Esophagus mucosa (tissue), 1 donor: ENCODE measurements at places on chromosomes 2 and 18. TPM values are rescaled to one million over a fixed set of nuclear protein-coding genes. Genes with fewer than 3 reads are reported as not detected.

- peak; percentile 76 for ATAC-seq
These were observed 78.6 kb downstream of the FAM228A start for GRCh38 chr2:24253303-24253919.

- ATAC-seq: peak; percentile 85
These were observed 46.5 kb downstream of the MBP start for GRCh38 chr18:77086034-77086433.

The SLC11A1 gene
- total RNA-seq: 3.5 TPM

The CPO gene
- total RNA-seq: not detected
